ENCODE measurements at places on chromosomes 1 and 21.

DNA sequence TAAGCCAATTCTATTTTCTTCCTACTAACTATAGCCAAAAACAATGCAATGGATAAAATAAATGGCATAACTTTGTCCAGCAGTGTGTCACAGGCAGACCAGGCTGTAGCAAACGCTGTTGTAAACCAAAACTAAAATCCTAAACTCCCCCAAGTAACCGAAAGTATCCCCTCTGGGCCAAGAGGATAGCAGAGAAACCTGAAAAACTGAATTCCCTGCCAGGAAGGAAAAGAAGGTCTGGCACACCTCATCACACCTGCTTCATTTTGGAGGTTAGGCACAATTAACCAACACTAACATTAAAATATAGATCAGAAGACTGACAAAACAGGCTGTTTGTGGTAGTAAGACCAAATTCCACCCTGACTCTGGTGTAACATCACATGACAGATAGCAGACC lies 356.8 kb upstream of the C1orf87 start:
- no peaks in the 10 kb centered on the region for H3K27me3 ChIP-seq
- no peaks in the 10 kb centered on the region for H3K36me3 ChIP-seq
- H3K4me1 ChIP-seq: no peaks in the 10 kb centered on the region
- no peak overlapping the region for H3K4me3 ChIP-seq

DNA sequence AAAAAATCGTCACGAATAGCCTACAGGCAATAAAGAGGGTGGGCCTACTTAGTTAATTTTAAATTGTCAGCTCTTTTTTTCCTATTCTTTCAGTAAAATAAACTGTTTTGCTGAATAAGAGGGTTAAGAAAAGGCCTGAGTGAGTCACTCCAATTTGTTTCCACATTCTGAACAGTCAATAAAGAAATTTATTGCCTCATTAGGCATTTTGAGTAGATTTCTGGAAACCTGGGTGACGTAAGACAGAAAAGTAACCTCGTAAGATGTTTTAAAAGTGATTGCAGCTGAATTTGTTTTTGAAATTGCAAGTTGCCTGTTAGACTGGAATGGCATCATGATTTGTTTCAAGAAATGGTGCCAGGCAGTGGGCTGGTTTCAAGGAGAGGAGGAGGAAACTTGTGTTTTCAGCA lies 439.3 kb downstream of the USP25 start:
- H3K4me3 ChIP-seq: no peak overlapping the region
- no peak overlapping the region for H3K27ac ChIP-seq
- no peaks in the 10 kb centered on the region for H3K4me1 ChIP-seq

GRCh38 chr1:213014642-213015041 lies 1.0 kb downstream of the ANGEL2 start:
- peak overlapping the region; percentile 89 for H3K27ac ChIP-seq
- H3K4me1 ChIP-seq: peaks cover 10% of the 10 kb centered on the region
- peak overlapping the region; percentile 76 for H3K4me3 ChIP-seq
- no peaks in the 10 kb centered on the region for H3K27me3 ChIP-seq

GRCh38 chr1:53986458-53986857 lies 31.5 kb downstream of the LDLRAD1 start:
- H3K27ac ChIP-seq: no peak overlapping the region
- no peaks in the 10 kb centered on the region for H3K36me3 ChIP-seq
- no peaks in the 10 kb centered on the region for H3K27me3 ChIP-seq
- DNase-seq: no peak
- H3K4me3 ChIP-seq: no peak overlapping the region

- no peaks in the 10 kb centered on the region for H3K27me3 ChIP-seq
- H3K4me3 ChIP-seq: no peak overlapping the region
- H3K36me3 ChIP-seq: peaks cover 80% of the 10 kb centered on the region
- no peak overlapping the region for H3K27ac ChIP-seq
- no peaks in the 10 kb centered on the region for H3K4me1 ChIP-seq
- no peak for DNase-seq
Observed at GRCh38 chr1:171576144-171576543, 45.9 kb upstream of the MYOCOS start.

DNA sequence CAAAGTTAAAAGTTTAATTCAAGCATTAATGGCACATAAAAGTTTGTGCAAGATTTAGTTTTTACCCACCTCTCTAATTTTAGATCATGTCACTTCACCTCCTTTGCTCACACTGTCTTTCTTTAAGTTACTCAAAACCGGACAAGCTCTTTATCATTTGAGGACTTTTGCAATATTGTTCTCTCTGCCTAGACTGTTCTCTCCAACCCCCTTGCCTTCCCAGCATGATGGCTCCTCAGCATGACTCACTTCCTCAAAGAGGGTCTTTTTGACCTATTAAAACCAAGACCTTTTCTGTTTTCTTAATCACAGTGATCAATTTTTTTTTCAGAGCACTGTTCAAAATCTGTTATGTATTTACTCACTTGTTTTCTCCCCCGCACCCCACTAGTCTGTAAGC lies 61.3 kb downstream of the XKR8 start:
- H3K27me3 ChIP-seq: no peaks in the 10 kb centered on the region
- H3K4me1 ChIP-seq: no peaks in the 10 kb centered on the region
- peaks cover under 1% of the 10 kb centered on the region for H3K36me3 ChIP-seq
- H3K4me3 ChIP-seq: no peak overlapping the region

DNA sequence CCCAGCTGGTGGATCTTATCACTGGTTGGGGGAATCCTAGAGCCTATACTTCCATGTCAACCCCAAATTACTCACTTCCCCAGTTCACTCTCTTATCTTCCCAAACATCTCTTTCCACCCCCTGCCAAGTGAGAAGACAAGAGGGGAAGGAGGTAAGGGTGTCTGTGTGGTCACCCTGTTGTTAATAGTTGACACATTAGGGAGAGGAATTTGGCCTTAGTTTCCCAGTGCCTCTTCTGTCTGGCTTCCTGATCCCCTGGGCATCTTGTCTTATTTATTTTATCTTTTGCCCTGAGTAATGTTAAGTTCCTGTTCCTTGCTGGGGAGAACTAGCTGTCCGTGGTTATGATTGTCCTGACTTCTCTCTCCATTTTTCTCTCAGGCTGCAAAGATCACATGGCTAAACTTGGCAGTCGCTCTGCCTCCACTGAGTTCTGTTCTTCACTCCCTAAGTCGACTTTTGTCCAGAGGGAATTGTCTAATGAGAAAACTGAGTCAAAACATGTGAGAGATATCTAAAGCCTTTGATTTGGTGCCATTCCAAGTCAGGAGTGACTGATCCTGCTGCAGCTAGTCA lies 157.1 kb upstream of the SYT6 start:
- no peaks in the 10 kb centered on the region for H3K36me3 ChIP-seq
- no peak overlapping the region for H3K27ac ChIP-seq
- DNase-seq: no peak
- no peaks in the 10 kb centered on the region for H3K4me1 ChIP-seq
- no peak overlapping the region for H3K4me3 ChIP-seq

GRCh38 chr21:33441489-33442477 lies 38.0 kb downstream of the TMEM50B start:
- no peak overlapping the region for H3K27ac ChIP-seq
- H3K4me3 ChIP-seq: no peak overlapping the region
- DNase-seq: no peak
- peaks cover 18% of the 10 kb centered on the region for H3K36me3 ChIP-seq

DNA sequence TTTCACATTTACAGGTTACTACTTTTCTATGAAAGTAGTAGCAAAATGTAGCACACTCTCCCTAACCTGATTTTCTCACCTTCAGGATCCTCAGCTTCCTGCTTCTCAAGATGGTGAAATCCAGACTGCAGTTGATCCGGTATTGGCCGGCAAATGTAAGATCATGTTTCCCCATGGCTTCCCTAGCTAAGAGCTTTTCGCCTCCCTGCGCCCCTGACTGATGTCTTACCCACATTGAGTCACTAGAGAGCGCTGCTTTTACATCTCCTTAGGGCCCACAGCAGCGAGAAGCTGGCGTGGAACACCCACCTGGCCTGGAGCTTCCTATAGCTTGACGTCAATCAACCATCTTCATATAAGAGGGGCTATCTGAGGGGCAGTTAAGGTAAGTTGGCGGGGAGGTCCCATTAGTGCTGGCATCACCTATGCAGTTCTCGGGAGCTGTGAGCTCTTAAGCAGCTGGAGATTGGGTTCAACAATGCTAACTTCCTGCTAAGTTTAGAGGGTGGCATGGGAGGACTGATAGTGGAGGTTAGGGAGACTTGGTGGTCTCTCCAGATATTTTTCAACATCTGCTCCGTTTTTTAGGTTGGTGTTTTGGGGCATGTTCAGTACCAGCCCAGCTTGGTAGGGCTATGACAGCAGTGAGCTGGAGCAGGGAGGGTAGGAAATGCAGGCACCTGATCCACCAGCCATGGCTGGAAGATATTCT lies 5.5 kb downstream of the PTPN7 start:
- H3K27ac ChIP-seq: peak overlapping the region; percentile 46
- no peaks in the 10 kb centered on the region for H3K27me3 ChIP-seq
- H3K4me1 ChIP-seq: peaks cover 39% of the 10 kb centered on the region
- peaks cover 76% of the 10 kb centered on the region for H3K36me3 ChIP-seq
- no peak for DNase-seq

DNA sequence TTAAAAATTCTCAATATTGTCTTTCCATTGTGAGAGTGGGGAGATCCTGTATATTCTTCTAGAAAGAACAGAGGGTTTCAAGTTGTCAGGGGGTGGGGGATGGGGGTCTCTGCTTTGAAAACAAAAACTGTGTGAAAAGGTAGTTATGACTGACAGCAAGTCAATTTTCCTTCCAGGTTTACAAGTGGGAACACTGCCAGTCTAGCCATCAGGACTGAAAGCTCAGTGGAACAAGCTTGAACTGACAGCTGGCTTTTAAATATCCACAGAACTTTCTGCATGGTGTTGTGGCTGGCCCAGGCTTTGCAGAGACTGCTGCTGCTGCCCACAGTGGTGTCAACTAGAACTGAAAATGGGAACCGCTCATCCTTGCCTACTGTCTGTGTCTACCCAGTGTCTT lies 162.6 kb downstream of the TNR start:
- H3K27me3 ChIP-seq: no peaks in the 10 kb centered on the region
- H3K4me3 ChIP-seq: no peak overlapping the region
- no peak for DNase-seq

GRCh38 chr21:23162198-23162946 lies 2164.2 kb downstream of the NCAM2 start:
- H3K27ac ChIP-seq: no peak overlapping the region
- no peak for DNase-seq
- no peaks in the 10 kb centered on the region for H3K36me3 ChIP-seq
- H3K4me3 ChIP-seq: no peak overlapping the region

GRCh38 chr1:29470087-29470787 lies 233.9 kb downstream of the PTPRU start:
- H3K36me3 ChIP-seq: no peaks in the 10 kb centered on the region
- no peak overlapping the region for H3K27ac ChIP-seq
- H3K27me3 ChIP-seq: peaks cover 3% of the 10 kb centered on the region
- H3K4me1 ChIP-seq: no peaks in the 10 kb centered on the region
- H3K4me3 ChIP-seq: no peak overlapping the region

DNA sequence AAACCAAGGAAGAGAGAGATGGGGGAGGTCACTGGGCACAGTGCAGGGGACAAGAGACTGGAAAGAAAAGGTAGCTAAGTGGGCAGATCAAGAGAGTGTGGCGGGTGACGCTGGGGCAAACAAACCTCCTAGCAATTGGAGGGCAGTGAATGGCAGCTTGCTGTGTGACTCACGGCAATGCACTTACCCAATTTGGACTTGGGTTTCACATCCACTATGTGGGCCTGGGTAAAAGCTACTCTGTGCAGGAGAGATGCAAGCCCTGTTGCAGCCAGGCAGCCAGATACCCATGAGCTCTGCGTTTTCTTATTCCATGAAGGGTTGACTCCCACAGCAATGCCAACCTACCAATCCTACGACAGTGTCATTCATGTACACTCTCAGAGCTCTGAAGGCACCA lies 9.5 kb downstream of the PLXNA2 start:
- H3K27me3 ChIP-seq: no peaks in the 10 kb centered on the region
- no peak for DNase-seq
- H3K27ac ChIP-seq: no peak overlapping the region
- no peak overlapping the region for H3K4me3 ChIP-seq
- H3K36me3 ChIP-seq: no peaks in the 10 kb centered on the region

DNA sequence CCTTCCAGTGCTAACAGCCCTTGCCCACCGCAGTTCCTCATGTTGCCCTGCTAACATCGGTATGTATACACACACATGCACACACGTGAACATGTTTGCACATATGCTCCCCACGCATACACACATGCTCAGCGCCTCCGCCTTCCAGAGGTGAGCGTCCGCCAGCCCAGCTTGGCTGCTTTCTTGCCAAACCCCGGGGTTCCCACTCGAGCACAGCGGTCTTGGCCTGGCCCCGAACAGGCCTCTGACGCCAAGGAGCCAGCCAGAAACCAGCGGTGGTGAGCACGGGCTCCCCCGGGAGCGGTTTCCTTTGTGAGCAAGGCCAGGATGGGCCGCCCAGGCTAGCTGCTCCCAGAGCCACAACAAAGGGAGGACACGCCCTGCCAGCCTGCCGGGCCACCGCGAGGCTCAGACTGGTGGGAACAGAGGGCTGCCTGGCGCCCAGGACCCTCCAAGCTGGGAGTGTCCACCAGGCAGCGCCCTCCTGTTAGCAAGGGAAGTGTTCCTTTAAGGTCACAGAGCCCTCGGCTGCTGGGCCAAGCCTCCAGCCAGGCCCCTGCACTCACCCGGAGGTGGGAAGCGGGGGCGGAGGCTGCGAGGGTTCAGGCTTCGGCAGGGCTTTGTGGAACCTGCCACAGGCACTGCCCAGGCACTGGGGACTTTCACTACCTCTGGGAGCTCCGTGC lies 65.4 kb downstream of the ALPL start:
- DNase-seq: no peak
- no peaks in the 10 kb centered on the region for H3K36me3 ChIP-seq
- no peak overlapping the region for H3K27ac ChIP-seq
- no peaks in the 10 kb centered on the region for H3K27me3 ChIP-seq
- no peak overlapping the region for H3K4me3 ChIP-seq

DNA sequence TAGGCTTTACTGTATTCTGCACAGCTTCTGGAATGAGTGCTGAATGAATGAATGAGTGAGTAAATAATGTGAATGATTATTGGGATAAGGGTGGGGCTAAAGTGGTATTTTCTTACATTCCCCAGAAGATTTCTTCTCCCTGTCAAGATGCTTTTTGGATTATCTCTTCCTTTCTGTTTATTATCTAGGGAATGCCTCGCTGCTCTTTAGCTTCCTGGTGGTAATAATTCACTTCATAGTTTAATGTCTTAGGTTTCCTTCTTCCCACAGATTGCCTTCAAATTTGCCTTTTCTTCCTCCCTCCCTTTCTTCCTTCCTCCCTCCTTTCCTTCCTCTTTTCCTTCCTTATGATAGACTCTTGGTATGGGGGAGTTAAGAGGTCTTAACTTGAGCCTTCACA lies 24.0 kb downstream of the DDR2 start:
- H3K36me3 ChIP-seq: no peaks in the 10 kb centered on the region
- DNase-seq: no peak
- no peaks in the 10 kb centered on the region for H3K4me1 ChIP-seq
- H3K27me3 ChIP-seq: no peaks in the 10 kb centered on the region
- no peak overlapping the region for H3K27ac ChIP-seq
- no peak overlapping the region for H3K4me3 ChIP-seq

GRCh38 chr1:30778154-30778978 lies 20.8 kb upstream of the LAPTM5 start:
- H3K27me3 ChIP-seq: no peaks in the 10 kb centered on the region
- no peaks in the 10 kb centered on the region for H3K36me3 ChIP-seq
- H3K27ac ChIP-seq: no peak overlapping the region
- H3K4me3 ChIP-seq: no peak overlapping the region

DNA sequence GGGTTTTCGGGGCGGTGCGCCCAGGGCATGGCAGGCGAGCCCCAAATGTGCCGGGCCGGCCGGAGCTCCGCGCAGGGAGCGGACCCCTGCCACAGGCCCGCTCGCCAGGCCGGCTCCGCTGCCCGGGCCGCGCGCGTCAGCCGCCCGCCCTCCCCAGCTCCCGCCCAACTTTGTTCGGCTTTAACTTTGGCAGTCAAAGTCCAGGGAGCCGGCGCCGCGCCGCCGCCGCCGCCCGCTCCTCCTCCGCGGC lies 488 bp downstream of the SLC35D1 start:
- H3K4me3 ChIP-seq: peak overlapping the region; percentile 87
- no peaks in the 10 kb centered on the region for H3K27me3 ChIP-seq
- H3K36me3 ChIP-seq: peaks cover 8% of the 10 kb centered on the region
